NCI-H1048 (cell line): ENCODE measurements at places on chromosomes 3 and 15.

DNA sequence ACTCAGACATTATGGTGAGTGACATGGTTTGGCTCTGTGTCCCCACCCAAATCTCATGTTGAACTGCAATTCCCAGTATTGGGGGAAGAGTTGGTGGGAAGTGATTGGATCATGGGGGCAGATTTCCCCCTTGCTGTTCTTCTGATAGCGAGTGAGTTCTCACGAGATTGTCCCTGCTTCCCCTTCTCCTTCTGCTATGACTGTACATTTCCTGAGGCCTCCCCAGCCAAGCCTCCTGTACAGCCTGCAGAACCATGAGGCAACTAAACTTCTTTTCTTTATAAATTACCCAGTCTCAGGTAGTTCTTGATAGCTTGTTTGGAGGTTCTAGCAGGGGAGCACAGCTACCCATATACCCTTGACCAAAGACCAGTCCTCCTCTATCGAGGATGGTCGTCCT, 45.9 kb downstream of the ADAM10 start:
- DNase-seq = no peak

DNA sequence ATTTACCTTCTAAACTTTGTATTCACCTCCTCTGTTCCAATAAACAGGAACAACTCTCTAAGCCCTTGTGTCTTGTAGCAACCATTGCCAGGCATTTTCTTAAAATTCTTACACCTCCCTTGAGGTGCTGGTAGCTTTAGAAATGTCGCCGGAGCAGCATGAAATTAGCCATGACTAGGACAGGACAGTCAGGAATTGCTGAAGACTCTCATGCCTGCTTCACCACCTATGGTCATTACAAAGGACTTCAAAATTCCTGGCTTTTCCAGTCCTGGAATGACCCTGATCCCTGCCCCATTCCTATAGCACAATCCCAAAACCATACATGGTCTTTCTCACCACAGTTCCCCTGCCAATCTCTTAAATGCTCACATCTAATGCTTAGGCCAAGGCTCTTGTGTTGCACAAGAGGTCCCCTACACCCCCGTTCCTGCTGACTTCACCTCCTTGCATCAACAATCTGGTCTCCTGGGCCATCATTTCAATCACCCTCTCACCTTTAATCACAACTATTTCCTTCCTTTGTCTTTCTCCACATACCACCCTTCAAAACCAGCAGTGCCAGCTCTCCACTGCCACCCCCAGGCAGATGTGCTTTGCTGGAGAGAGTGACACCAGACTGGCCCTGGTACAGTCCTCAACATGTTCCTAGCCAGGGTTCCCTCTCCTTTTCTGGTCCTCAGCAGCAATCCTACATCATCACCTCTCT, 113.2 kb upstream of the TJP1 start:
- no peak for DNase-seq

- DNase-seq = no peak
These were observed 154.7 kb downstream of the SV2B start for GRCh38 chr15:91254766-91255165.

DNA sequence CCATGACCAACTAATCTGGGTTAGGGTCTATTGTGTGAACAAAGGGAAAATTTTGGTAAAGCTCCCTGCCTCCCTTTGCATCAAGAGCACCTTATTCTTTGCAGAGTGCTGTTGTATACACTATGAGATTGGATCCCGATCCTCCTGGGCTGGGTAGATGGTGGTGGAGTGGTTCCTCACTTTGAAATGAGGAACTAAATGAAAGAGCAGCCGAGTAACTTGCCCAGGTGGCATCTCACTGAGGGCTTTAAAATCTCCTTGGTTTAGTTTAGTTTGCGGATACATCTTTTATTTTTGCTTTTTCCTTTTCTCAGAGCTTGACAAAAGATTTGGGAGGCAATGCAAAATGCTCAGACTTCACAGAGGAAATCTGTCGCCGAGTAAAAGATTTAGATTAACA, 19.4 kb downstream of the IDH3A start:
- DNase-seq = no peak

DNA sequence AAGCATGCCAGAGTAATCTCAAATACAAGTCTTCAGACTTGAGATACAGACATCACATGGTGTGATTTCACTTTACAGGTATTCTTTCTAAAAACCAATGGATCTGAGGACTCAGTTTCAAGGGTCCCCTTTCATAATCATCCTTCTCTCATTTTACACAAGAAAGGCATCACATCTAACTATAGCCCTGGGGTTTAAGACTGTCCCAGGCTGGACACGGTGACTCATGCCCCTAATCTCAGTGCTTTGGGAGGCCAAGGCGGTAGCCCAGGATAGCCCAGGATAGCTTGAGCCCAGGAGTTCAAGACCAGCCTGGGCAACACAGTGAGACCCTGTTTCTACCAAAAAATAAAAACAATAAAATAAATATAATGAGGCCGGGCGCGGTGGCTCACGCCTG, 36.4 kb downstream of the UBP1 start:
- no peak for DNase-seq

GRCh38 chr15:74611341-74611740, 4.3 kb upstream of the CLK3 start:
- no peak for DNase-seq

GRCh38 chr3:24923570-24923969, 428.9 kb upstream of the THRB start:
- DNase-seq = no peak

- no peak for DNase-seq
These were observed 67.9 kb downstream of the APBA2 start for GRCh38 chr15:28953573-28954195.

DNA sequence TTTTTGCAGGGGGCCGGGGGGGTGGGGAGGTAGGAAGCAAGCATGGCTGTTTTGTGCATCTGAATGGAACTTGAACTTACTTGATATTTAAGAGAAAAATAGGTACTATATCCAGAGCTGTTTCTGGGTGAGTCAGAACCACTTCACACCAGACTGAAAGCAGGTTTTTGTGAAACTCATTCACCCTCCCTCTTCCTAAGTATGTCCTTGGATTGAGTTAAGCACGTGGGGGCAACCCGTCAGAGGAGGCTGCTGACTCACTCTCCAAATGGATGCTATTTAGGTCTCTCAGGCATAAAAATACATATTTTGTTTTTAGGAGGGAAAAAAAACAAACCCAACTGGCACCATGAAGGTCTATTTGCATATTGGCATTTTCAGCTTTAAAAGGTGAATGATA, 270.3 kb downstream of the RYR3 start:
- no peak for DNase-seq

- DNase-seq = no peak
These were observed 63.0 kb downstream of the TMEM44 start for GRCh38 chr3:194570235-194570634.

DNA sequence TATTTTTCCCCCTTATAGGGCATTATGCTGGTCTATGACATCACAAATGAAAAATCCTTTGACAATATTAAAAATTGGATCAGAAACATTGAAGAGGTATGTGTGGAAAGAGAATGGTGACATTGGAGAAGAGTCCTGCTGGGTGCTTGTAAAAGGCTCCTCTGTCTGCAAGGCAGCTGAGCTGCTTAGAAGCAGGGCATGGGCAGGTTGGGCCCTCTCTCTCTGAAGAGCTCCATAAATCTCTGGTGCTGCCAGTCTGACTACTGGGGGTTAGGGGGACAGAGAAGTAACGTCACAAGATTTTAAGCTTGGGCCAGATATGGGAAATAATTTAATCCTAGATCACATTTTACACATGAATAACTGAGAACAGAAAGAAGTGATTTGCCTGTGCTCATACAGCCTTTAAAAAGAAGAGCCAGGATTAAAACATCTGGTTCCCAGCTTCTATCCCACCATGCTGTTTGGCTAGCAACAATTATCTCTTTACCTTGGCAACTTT, 21.9 kb upstream of the APH1B start:
- DNase-seq = no peak

DNA sequence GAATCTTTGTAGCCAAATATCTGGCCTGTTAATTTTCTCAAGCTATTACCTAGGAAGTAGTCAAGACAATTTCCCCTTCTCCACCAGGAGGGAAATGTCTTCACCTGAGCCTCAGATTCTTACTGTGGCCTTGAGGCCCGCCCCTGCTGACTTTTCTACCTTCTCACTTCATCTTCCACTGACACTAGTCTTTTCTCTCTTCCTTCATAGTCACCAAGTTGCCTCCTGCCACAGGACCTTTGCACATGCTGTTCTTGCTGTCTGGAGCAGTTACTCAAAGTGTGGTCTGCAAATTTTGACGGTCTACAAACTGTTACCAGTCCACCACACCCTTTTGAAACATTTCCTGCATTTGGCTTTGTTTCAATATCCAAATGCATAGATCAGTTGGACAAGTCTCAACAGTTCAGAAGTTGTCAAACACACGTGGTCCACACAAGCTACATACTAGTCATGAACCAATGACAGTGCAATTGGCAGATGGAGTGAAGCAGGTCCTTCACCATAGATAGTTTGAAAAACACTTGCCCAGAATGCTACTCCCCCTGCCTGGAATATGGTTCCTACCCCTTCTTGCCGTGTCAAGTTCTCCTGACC, 100.5 kb downstream of the OSBPL10 start:
- DNase-seq = no peak

- DNase-seq = no peak
These were observed 76.4 kb downstream of the CHRNA7 start for GRCh38 chr15:32106401-32107381.
